Peyer's patch (tissue), 4 donors: ENCODE measurements at places on chromosomes 7 and 10. TPM values are rescaled to one million over a fixed set of nuclear protein-coding genes. Genes with fewer than 3 reads are reported as not detected.

CLEC2L gene
- total RNA-seq: not detected

TUBB8 gene
- not detected for total RNA-seq

TBXAS1 gene
- total RNA-seq: 32.3 TPM

PLCE1 gene
- total RNA-seq: 28.8 TPM

SMO gene
- 0.70 TPM for total RNA-seq

PALD1 gene
- 3.8 TPM for total RNA-seq

TRUB1 gene
- 14.0 TPM for total RNA-seq

SPDYE6 gene
- not detected for total RNA-seq
